ENCODE measurements at places on chromosomes 13 and 19.

DNA sequence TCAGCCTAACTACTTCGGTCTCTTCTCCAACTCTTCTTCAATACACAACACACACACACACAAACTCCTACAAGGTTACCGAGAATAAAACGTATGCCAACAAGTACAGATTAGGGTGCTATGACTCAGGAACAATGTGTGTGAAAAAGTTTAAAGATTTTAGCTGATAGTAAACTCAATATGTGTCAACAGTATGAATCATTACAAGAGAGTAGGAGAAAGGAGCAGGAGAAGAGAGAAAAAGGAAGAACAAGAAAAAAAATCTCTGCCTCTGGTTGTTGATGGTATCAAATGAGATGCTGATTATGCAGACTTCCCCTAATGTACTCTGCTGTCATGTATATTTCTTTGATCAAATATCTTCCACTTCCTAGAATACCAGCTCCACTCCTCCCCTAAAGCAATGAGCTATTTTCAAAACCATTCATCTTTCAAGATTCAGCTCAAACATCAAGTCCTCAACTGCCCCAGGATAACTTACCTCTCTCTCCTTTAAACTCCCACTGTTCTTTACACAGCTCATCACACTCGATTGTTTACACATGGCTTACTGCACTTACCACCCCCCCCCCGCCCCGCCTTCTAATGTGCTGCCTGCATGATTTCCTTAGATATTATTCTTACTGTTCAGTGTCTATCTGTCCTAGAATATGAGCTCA is 95.6 kb downstream of the FAM216B start:
- no peak for DNase-seq

DNA sequence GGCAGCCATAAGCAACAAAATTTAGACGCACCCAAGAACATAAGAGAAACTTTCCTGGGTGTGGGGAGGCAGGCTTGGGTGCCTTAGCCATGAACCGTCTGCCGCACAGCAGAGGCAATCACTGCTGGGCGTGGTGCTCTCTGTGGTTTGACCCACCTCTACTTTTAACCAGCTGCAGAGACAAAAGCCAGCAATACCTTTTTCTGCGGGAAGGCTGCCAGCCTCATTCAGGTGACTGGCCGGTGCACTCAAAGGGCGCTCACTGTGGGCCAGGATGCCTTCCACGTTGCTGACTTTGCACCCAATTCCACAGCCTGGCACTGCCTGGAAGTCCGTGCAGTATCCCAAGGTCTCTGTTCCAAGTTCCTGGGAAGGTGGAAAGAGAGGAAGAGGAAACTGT is 69.1 kb downstream of the ATP7B start:
- no peak for DNase-seq

DNA sequence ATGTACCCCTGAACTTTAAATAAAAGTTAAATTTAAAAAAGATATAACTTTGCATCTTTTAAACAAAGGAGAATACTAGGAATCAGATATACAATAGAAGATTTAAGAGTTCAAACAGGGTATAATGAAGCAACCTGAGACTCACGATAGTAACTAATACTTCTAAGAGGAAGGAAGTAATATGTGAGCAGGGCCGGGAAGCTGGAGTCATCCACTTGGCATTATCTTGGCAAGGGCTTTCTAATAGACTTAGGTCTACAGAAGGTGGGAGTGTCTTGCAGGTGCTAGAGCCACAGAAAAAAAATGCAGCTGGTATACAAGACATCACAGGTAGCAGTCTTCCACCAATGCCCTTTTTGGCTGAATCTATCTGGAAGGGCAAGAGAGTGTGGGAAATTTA is 231.9 kb downstream of the KCTD12 start:
- no peak for DNase-seq

- no peak for DNase-seq
Measured at GRCh38 chr13:27183561-27184147, 12.0 kb upstream of the USP12 start.

- DNase-seq = no peak
Measured at GRCh38 chr19:1080360-1081161, 13.6 kb downstream of the ARHGAP45 start.

GRCh38 chr19:58003174-58003828 is 681 bp upstream of the ZNF606 start:
- DNase-seq = no peak

- no peak for DNase-seq
Measured at GRCh38 chr13:58655086-58655485, 1023.5 kb downstream of the PCDH17 start.
